Left colon (tissue), 2 donors: ENCODE measurements at places on chromosomes 1 and 21.

- DNase-seq: peak; percentile 92
Measured at GRCh38 chr1:151539321-151540020, 638 bp upstream of the TUFT1 start.

- DNase-seq: no peak
Measured at GRCh38 chr1:185972096-185972850, 238.1 kb downstream of the HMCN1 start.

GRCh38 chr1:19066248-19066873, 109.9 kb upstream of the IFFO2 start:
- no peak for DNase-seq

DNA sequence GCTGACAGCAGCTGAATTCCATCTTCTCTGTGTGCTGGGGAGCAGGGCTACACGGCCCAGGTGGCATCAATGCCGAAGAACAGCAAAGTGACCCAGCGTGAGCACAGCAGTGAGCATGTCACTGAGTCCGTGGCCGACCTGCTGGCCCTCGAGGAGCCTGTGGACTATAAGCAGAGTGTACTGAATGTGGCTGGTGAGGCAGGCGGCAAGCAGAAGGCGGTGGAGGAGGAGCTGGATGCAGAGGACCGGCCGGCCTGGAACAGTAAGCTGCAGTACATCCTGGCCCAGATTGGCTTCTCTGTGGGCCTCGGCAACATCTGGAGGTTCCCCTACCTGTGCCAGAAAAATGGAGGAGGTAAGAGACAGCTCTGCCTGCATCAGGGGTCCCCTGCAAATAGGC, 16.6 kb downstream of the SLC6A17 start:
- no peak for DNase-seq

DNA sequence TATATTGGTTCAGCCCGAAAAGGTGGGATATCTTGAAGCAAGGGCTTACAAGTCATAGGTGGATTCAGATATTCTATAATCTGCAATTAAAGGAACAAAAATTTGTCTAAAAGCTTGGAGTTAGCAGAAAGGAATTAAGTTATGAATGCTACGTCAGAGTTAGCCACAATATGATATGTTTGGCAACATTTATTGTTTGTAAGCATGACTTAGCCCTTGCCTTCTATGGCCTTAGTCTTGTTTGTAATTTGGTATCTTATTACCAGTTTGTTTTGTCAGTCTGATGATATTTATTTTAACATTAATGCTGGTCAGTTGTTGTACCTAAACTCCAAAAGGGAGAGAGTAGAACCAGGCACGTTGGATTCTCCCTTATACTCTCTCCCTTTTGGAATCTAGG, 43.1 kb upstream of the SUCO start:
- DNase-seq: no peak

GRCh38 chr1:231690059-231690458, 63.5 kb downstream of the DISC1 start:
- no peak for DNase-seq

DNA sequence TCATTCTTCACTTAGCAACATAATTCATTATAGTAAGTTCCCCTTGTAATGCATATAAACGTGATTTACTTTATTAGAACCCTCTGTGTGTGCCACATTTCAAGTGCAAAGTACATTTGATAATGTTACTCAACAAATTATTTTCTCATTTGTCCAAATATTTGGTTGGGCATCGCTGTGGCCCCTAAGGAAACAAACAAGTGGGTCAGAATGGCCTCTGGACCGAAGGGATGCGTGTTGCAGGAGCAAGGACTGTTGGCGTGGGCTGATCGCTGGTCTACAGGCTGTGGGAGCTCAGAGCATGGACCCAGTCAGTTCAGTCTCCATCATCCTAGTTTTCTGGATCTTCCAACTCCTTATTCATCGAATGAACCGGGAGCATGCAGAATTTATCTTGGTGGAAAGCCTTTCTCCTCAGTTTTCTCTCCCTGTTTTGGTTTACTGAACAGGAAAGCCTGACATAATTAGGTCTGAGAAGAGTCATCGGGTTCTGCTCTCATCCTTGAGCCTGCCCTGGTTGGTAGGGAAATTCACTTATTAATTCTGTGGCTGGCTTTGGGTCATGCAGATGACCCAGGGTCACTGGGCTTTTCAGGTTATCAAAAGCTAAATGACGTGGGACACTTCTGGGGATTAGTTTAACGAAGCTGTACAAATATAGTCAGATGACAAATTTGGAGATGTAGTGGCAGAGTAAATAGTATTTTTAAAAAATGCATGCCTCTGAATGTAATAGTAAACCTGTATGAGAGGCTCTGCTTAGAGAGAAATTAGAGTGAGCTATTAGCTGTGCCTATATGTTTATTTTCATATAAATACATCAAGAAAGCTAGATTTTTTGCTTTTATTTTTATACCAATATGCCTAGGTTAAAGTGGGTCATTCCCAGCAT, 200.2 kb downstream of the SDCCAG8 start:
- DNase-seq: no peak

DNA sequence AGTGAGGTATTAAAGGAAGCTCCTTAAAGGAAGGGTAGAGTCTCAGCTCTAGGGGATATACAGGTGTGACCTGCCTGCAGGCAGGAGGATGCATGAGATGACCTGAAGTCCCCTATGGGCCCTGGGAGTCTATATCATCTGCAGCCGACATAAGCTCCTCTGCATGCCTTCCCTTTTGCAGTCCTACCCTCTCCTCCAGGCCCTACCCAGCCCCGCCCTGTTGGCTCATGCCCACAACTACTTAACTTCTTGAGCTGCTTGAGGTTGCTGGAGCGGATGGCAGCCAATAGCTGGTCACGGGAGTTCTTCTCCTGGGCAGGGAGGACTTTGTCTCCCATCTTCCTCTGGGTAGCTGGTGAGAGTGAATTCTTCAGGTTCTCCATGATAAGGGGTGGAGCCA, 10.3 kb downstream of the SHISA4 start:
- DNase-seq: no peak

GRCh38 chr1:53276153-53276901, 38.0 kb upstream of the MAGOH start:
- DNase-seq: no peak

GRCh38 chr1:224116131-224116530, 2.2 kb downstream of the FBXO28 start:
- DNase-seq: no peak

GRCh38 chr1:54619749-54620148, 3.6 kb downstream of the FAM151A start:
- no peak for DNase-seq

GRCh38 chr1:87826681-87827251, 498.1 kb downstream of the LMO4 start:
- no peak for DNase-seq
